Neural crest cell (in vitro differentiated cells): ENCODE measurements at places on chromosomes 13 and 19. TPM values are rescaled to one million over a fixed set of nuclear protein-coding genes. Genes with fewer than 3 reads are reported as not detected.

The VMAC gene
- total RNA-seq = 0.89 and 1.7 TPM in 2 replicates

The C19orf85 gene
- total RNA-seq = not detected in 2 replicates

The C19orf67 gene
- not detected in 2 replicates for total RNA-seq

The GNG7 gene
- 13.9 and 15.1 TPM in 2 replicates for total RNA-seq

The ETFB gene
- 41.1 and 42.4 TPM in 2 replicates for total RNA-seq

The ZNF331 gene
- 36.6 and 41.7 TPM in 2 replicates for total RNA-seq

The SMIM24 gene
- total RNA-seq = not detected in 2 replicates

The ZNF66 gene
- total RNA-seq = 16.4 and 19.0 TPM in 2 replicates

The MIER2 gene
- 43.8 and 45.8 TPM in 2 replicates for total RNA-seq
